ENCODE measurements at places on chromosomes 3 and 15.
A peak's percentile ranks its signal among the peaks of the same experiment; 100 is the strongest.

DNA sequence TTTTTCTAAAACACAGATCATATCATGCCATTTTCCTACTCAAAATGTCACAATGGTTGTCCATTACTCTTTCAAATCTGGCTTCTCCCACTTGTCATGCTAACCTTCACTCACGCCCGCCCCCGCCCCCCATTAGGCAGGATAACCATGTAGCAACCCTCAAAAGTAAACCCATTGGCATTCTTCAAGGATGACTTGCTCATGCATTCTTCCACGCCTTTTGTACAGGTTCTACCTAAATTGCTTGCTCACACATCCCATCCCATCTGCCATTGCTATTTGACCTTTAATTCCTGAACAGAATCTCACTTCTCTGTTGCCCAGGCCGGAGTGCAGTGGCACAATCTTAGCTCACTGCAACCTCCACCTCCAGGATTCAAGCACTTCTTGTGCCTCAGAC, 389.3 kb downstream of the MCTP2 start:
- DNase-seq, result no peak

- DNase-seq, result peak; percentile 59
Observed at GRCh38 chr3:33128706-33129105, 14.9 kb downstream of the CRTAP start.

GRCh38 chr3:153060346-153060745, 101.7 kb upstream of the RAP2B start:
- DNase-seq, result no peak

DNA sequence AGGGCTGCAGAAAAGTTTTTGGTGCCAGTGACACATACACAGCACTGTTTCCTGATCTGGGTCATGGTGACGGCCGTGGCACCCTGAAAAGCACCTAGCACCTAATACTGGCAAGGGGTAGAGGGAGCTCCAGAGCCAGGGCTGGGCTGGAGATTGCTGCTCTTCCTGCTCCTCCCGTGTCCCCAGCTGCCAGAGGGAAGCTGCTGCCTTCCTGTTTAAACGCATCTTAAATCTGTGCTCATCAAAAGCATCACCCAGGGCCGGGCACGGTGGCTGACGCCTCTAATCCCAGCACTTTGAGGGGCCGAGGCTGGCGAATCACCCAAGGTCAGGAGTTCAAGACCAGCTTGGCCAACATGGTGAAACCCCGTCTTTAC, 156.7 kb upstream of the MEF2A start:
- peak; percentile 69 for DNase-seq

DNA sequence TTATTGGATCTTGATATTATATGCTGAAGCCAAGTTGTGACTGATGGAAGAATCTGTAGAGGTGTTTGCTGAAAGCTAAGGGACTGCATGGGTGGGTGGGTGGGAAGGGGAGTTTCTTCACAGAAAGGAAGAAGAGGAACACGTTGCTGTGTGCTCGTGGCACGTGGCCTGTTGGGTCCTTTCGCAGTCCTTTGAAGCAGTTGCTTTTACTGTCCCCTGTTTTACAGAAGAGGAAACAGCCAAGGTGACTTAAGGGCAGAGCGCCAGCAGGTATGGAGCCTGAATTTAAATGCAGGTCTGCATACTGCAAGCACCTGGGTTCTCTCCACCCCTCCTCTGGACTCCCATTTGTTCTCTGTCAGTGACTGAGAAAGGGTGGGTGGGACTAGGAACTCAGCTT, 59.4 kb upstream of the PRR23C start:
- no peak for DNase-seq

- DNase-seq, result no peak
Observed at GRCh38 chr3:107767897-107768605, 245.3 kb downstream of the BBX start.

GRCh38 chr3:195384952-195385351, 57.9 kb downstream of the ACAP2 start:
- DNase-seq, result no peak

DNA sequence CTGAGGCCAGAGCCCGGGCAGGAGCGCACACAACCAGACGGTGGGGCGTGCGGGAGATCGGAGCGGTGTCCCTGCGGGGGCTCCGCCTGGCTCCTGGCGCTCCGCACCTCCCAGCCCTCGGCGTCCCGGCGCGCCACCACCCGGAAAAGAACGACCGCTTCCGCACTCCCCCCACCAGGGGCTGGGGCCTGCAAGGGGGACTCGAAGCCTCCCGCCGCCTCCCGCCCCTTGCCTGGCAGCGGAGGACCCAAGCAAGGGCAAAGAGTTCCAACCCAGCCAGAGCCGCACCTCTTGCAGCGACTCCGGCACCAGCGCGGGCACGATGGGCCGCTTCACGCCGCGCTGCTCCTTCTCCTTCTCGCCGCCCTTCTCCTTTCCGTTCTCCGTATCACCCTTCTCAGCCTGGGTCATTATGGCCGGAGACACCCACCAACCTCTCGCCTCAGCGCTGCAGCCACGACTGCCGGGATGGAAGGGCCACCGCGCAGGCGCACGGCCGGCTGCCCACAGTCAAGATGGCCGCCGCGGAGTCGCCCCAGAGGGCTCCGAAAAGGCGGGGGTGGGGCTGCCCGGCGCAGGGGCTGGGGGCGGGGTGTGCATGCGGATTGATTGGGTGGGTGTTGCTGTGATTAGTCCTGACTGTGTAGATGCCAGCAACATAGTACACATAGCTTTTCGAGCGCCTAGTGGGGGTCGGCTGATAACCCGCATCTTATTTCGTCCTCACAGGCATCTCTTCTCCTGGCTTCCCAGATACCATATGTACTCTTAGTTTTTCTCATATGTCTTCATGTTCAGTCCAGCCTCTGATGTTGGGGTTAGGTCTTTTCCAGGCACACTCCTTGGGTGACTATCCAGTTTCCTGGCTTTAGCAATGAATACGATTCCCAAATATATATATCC, at the start of gene ACTR8:
Gene ACTR8, minus strand, starts transcription at position 462 of the 903 bp plus-strand sequence. Its CDS starts 51 bp downstream, at position 411.
- DNase-seq, result peak; percentile 94

DNA sequence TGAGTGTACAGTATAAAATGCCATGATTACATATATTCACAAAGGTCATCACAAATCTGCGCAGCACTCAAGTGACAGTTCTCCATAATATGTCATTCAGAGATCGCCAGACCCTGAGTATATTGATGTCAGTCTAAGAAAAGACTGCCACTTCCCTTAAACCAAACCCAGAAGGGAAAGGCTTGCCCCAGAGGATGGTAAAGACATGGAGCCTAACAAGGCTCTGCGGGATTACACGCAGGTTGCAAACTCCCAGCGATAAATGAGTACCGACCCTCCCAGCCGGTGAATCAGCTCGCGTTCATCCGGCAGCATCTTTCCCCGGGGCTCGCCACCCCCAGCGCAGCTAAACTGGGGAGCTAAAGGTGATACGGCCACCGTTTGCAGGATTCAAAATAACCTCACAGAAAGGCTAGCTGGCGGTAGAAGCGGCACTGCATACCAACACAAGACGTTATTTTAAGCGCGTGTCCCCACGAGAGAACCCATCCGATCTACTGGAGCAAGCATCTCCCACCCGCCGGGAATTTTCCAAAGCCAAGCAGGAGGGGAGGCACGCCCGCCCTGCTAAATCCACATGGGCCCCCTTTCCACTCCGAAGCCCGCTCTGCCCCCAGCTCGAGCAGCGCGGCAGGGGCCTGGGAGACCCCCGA, 643 bp downstream of the MYO5A start:
- peak; percentile 30 for DNase-seq
